Activated effector memory CD4-positive, alpha-beta T cell treated with anti-CD3 and anti-CD28 coated beads, Interleukin-2, amount 50 U/mL, for 16 hours (primary cell): ENCODE measurements at places on chromosomes 4 and X.

DNA sequence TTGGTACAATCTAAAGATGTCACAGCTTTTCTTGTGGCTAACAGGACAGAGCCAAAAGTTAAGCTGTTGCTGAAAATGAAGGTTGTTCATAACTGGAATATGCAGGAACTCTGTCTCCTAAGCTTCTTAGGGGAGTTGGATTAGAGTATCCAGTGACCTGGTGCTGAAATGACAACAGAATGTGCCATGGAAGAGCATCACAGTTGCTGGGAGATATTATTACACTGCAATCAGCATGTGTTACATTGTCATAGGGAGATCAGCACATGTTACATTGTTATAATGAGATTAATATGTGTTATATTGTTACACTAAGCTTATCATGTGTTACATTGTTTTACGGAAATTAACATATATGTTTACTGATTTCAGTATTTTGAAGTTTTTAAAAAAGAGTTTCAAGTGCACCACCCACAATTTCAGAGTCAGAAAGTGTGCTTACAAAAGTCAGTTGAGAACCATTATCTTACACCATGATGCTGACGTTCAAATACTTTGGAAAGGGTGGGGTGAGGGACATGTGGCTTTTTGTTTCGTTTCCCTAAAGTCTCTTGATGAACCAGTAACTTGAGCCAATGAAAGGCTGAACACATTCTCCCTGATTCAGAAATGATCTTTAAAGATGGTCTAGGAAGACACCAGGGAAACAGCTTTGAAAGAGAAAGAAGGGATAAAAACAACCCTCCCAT lies 113.4 kb downstream of the DRD5 start:
- no peak for DNase-seq

DNA sequence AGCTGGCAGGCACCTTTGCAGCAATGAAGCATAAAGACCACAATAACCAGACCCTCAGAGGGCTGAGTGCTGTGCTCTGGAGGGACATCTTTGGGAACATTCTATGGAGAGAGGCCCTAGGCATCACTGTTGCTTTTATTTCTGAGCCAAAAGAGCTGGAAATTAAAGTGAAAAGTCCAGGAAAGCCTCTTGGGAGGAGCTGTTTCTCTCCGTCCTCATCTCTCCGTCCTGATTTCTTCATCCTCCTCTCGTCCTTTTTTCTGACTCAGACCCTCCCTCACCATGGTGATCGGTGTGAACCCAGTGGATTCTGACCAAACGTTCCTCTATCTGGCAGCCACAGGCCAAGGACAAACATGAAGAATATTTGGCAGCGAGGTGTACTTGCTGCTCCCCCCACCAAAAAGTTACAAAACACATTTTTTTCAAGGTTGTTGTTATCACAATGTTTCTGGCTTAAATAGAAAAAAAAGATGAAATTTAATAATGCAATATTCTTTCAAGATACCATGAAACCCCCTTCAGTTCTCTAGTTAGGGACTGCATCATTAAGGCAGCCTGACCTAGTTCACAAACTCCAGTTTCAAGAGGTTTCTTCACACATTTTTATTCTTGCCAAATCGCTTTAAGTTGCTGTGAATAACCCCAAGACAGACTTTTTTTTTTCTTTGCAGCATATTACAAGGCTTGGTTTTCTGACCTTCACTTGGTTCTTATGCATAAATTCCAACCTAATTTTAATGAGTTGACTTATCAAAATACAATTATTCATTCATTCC lies 80.2 kb downstream of the SCD5 start:
- no peak for DNase-seq

DNA sequence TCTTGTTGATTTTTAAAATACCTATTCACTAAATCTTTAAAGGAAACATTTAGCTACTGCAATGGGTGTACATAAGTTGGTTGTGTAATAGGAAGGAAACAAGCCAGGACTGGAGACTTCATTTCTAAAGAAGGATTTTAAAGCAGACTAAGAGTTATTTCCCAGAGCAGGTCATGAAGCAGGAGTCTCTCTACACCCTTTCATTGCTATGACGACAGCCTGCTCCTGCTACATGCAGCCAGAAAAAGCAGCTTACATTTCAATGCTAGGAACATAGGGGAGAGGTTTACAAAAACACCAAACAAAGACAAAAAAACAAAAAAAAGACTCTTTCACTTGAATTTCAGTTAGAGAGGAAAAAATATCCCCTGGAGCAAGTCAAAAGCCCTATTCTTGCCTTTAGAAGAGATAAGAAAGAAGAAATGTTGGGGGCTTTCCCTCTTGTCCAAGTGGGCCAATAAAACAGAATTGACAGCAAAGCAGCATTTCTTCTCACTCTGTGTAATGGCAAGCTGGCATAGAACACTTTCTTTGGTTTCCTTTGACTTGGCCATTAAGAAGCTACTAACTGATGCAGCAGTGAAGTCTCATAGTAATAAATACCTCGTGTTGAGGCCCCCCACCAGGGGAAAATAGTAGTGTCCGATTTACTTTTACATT lies 3.4 kb downstream of the SPARCL1 start:
- no peak for DNase-seq

DNA sequence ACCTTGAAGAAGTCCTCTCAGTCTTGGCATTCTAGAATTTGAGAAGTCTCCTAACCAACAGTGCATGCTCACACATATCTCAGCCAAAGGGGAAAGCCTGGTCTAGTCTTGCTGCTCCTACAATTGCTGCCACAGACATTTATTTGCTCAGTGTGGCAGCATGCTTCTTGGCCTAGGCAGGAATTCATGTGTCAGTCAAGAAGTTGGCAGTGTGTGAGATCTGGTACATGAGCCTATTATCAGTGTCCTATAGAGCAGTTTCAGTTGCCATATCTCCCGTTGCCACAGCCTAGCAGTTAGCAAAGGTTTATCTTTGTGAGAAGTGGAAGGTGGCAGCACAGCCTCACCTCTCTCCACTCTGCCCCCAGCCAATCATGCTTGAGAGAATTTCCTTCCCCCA lies 176.9 kb upstream of the ARHGEF9 start:
- no peak for DNase-seq

DNA sequence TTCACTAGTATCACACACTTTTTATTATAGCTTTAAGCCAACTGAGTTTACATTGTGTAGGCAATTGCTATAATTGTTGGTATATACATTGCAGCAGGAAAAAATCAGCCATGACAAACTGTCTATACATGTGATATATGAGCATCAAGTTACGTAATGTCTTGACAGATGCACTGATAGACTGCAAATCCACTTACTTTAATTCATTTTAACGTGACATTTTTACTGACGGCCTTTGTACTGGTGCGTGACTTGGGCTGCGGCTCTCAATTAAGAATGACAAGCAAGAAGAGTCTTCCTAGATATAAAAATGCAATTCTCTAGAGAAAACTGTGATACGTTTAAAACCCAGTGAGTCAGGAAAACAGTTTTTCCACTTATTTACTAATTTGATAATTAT lies 143.8 kb downstream of the ACTRT1 start:
- DNase-seq: no peak

- DNase-seq: no peak
These were observed 198.9 kb downstream of the DHRSX start for GRCh38 chrX:2301901-2302300.
